ENCODE measurements at places on chromosomes 7 and 10.

GRCh38 chr7:121163699-121164098, 165.1 kb upstream of the WNT16 start:
- no peak for DNase-seq

DNA sequence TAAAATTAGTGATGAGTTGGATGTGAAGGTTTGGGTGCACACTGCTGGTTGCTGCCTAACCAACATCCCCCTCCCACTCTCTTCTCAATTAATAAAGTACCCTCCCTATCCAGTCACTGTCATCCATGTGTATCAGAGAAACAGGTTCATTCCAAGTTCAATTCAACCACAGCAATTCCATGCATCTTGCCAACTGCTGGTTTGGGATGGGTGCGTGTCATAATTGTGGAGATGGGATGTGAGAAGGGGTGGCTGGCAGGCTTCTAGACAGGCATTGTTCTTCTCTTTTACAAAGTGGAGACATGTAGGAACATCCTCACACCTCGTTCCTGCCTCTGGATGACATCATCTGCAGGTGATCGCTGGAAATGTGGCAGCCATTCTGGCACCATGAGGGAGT, 7.5 kb upstream of the CNPY1 start:
- DNase-seq, result no peak

DNA sequence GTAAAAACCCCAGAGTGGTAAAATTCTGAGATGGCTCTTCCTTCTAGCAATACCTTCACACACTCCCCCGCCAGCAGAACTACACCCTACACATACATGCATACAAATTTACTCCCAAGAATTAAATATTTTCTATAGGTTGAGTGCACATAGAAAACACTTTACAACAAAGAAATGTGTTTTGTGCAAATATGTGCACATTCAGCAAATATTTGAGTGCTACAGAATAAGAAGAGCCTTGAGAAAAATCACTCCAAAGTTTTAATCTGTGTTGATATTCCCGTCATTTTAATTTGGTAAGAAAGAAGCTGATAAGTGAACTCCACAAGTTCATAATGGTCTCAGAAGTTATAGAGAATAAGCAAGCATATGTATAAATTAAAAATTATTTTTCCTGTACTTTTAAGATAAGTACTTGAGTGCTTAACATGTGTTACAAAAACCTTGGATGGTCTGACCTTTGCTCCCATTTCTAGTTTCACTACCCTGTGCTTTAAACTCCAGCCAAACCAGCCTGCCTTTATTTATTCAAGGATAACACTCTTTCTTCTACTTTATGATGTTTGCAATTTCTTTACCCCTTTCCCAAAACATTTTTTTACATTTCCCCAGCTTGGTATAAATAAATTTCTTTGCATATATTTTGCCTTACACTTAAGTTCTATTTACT, 733.5 kb upstream of the LRRTM3 start:
- DNase-seq, result no peak

DNA sequence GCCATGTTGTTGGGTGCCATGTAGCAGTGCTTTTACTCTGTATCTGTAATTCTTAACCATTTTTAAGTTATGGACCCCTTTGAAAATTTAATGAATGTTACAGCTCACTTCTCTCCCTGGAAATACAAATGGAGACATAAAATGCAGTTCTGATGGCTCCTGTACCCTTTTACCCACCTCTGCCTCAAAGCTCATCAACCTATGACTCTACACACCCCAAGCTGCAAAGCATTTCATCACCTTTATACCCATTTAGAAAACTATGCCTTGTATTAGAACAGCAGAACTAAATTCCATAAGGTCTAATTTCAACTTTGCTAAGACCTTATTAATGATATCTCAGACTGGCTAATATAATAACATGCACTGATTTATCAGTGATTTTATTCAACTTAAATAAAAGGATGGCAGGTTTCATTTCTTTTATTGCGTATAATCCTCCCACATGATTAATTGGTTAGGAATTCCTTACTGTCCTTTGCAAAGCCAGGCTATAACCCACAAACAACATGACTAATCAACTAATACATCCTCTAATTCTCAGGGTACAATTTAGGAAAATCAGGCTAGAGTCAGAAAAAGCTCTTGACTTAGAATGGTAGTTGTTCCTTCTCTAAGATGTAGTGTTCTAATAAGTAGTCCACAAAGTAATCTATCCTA, 68.1 kb downstream of the CPEB3 start:
- no peak for DNase-seq

DNA sequence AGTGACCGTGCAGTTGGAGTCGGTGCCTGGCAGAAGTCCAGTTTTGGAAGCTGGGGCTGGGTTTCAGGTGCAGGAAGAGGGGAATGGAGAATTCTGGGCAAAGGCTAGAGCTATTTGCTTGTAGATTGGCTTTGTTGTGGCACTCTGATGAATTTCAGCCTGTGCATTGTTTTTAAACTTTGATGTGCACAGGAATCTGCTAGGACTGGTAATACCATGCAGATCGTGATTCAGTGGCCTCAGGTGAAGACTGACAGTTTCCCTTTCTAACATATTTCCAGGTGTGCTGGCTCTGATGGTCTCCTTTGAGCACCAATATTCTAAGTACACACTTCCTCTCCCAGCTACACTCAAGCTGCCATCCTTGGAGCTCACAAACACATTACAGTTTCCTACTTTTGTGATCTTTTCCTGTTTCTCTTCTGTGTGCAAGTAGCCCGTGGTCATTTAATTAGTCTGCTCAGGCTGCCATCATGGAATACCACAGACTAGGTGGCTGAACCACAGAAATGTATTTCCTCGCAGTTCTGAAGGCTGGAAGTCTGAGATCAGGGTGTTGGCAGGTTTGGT, 55.6 kb downstream of the NOC3L start:
- no peak for DNase-seq

DNA sequence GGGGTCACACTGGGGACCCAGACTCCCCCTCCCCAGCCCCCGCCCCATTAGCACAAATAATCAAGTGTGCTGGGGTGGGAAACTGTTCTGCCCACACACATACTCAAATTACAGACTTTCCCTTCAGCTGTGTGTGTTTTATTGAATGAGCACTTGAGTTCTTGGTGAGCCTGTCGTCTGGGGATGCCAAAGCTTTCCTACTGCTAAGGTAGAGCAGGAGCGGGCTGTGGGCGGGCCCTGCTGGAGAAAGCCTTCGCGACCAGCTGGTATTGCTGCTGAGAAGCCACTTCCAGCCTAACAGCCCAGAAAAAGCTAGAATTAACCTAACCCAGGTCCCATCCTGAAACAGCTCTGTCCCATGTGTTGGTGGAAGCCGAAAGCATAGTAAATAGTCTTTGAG, 87.0 kb upstream of the KMT2E start:
- no peak for DNase-seq

- DNase-seq, result no peak
These were observed 1.9 kb downstream of the NKX1-2 start for GRCh38 chr10:124447751-124448466.

DNA sequence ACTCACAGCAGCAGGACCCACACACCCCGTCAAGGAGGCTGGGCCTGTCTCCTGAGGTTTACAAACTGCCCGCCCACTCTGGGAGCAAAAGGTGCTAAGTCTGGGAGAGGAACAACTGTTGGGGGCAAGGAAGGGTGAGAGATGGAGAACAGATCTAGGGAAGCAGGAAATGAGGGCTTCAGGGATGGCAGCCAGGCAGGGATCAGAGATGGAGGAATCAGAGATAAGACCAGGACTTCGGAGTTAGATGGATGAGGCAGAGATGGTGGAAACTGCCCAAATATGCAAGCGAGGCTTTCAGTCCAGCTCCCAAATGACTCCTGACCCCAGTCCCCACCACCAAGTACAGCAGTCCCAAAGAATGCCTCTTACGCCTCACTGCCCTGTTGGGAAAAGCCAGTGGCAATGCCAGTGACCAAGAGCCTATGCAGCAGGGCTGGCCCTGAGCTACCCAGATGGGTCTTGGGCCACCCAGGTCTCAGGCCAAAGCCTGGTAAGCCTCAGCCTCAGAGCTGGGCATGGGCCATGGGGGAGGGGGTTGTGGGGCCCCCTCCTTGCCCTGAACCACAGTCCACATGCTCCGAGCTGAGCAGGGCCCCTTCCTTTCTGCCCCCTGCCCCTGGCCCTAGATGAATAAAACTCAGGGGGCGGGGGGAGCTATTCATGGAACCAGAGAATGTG, 39.5 kb upstream of the SLF2 start:
- DNase-seq, result no peak

DNA sequence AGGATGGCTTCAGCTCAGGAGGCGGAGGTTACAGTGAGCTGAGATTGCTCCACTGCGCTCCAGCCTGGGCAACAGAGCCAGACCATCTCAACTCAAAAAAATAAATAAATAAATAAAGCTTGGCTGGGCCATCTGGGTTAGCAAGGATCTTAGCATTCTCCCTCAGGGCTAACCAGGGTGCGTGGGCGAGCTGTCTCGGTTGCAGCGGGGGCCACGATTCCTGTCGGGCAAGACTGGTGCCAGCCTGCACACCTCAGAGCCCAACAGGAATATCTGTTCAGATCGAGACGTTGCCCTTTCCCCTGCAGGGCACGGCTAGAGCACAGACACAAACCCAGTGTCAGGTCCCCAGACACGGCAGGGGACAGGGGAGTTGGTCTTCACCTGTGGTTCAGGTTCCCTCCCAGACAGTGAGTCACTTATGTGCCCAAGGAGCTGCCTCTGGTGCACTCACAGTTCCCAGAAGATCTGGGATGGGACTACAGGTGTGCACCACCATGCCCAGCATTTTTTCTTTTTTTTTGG, 75.5 kb upstream of the GTF2I start:
- no peak for DNase-seq

GRCh38 chr7:49596701-49597491, 176.5 kb upstream of the VWC2 start:
- no peak for DNase-seq

Data from activated naive CD8-positive, alpha-beta T cell treated with anti-CD3 and anti-CD28 coated beads for 36 hours (primary cell).